Lower lobe of right lung (tissue), 2 donors: ENCODE measurements at places on chromosomes 6 and 20. TPM values are rescaled to one million over a fixed set of nuclear protein-coding genes. Genes with fewer than 3 reads are reported as not detected.
A peak's percentile ranks its signal among the peaks of the same experiment; 100 is the strongest.

STMND1 gene
- 4.9 TPM for total RNA-seq

HTR1E gene
- not detected for total RNA-seq

PRR18 gene
- 0.59 TPM for total RNA-seq

RRAGD gene
- total RNA-seq = 62.9 TPM

GABRR1 gene
- not detected for total RNA-seq

PDYN gene
- not detected for total RNA-seq

C20orf173 gene
- total RNA-seq = not detected

RAD21L1 gene
- total RNA-seq = not detected

RSPO3 gene
- total RNA-seq = 8.0 TPM

LY6G5C gene
- 2.9 TPM for total RNA-seq

MUC21 gene
- 3.8 TPM for total RNA-seq

DNA sequence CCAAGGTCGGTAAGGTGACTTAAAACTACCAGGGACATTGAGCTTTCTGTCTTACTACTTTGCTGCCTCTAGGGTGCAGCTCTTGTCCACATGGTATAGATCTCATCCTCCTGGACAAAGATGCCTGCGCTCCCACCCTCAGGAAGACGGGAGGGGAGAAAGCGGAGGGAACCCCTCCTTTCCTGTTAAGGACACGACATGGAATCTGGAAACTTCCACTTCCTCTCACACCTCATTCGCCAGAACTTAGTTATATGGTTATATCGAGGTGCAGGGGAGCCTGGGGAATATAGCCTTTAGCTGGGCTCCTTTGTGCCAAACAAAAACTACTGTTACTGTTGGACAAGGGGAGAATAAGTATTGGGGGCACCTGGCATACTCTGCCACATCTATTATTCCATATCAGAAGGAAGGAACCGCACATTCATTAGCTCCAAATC is 224.3 kb upstream of the TSHZ2 start:
- H3K27ac ChIP-seq = no peak overlapping the region
- H3K27me3 ChIP-seq = no peaks in the 10 kb centered on the region
- no peaks in the 10 kb centered on the region for H3K4me1 ChIP-seq
- H3K4me3 ChIP-seq = no peak overlapping the region
- no peaks in the 10 kb centered on the region for H3K36me3 ChIP-seq

DNA sequence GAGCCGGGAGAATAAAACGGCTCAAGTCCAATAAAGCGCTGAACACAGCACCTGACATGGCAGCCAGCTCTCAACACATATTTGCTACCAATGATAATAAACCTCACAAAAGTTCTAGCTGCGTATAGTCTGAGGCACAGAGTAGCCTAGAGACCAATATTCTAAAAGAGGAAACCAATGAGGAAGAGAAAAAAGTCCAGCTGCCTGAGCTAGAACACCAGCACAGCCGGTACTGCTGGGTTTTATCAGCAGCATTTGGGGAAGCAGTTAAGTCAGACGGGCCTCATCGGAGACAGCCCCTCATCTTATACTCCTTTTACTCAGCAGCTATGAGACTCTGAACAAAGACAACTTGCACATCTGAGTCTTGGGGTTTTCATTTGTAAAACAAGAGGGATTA is 2.4 kb upstream of the RTF2 start:
- H3K4me3 ChIP-seq = no peak overlapping the region
- peaks cover 9% of the 10 kb centered on the region for H3K36me3 ChIP-seq
- DNase-seq = no peak
- H3K27ac ChIP-seq = peak overlapping the region; percentile 46
- H3K27me3 ChIP-seq = no peaks in the 10 kb centered on the region

GRCh38 chr20:54434196-54434595 is 41.2 kb upstream of the DOK5 start:
- no peaks in the 10 kb centered on the region for H3K27me3 ChIP-seq
- H3K4me3 ChIP-seq = no peak overlapping the region
- H3K36me3 ChIP-seq = no peaks in the 10 kb centered on the region
- DNase-seq = no peak
- no peaks in the 10 kb centered on the region for H3K4me1 ChIP-seq

- H3K4me1 ChIP-seq = no peaks in the 10 kb centered on the region
- no peaks in the 10 kb centered on the region for H3K27me3 ChIP-seq
- DNase-seq = no peak
- H3K36me3 ChIP-seq = no peaks in the 10 kb centered on the region
Measured at GRCh38 chr6:72238021-72238420, 351.7 kb downstream of the RIMS1 start.

- H3K36me3 ChIP-seq = no peaks in the 10 kb centered on the region
- peak; percentile 60 for DNase-seq
- peaks cover 38% of the 10 kb centered on the region for H3K27me3 ChIP-seq
- no peak overlapping the region for H3K27ac ChIP-seq
Measured at GRCh38 chr6:169959136-169960002, 207.9 kb downstream of the ERMARD start.

DNA sequence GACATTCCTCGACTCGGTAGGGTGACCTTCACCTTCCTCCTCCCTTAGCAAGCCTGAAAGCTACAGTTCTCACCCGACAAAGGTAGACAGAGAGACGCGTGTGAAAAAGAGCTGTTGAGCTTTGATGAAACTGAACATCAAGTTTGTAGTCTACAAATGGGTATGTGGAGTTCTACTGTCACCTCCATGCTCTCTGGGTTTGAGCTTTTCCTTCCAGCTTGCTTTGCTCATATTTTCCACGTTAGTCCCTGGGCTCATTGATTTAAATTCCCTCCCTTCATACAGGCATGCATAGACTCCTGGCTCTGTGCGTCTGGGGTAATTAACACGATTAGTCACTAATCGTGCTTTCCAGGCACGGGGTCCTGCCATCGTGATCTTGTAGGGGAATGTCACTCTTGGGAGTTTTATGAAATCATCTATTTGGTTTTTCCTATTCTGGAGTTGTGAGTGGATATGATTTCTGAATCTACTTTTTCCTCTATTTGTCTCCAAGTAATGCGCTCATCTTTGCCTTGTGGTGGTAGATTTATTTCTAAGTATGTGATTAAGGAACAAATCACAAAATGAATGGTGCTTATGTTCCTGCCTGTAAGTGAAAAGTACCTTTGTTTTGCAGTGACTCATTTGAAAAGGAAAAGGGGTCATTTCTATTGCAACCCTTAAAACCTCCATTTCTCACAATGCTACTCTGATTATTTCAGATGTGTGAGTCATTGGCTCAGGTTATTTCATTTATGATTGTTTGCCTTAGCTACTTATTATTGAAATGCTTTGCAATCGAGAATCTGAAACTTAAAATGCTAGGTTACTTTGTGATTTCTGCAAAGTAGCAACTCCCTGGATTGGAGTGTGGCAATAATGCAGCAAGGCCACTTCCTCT is 154.6 kb downstream of the ZDHHC14 start:
- no peak for DNase-seq
- H3K27ac ChIP-seq = peak overlapping the region; percentile 43
- H3K4me1 ChIP-seq = peaks cover 37% of the 10 kb centered on the region
- no peak overlapping the region for H3K4me3 ChIP-seq
- no peaks in the 10 kb centered on the region for H3K27me3 ChIP-seq

GRCh38 chr20:48176139-48176538 is 390.9 kb upstream of the SULF2 start:
- DNase-seq = no peak
- no peak overlapping the region for H3K4me3 ChIP-seq
- peaks cover 7% of the 10 kb centered on the region for H3K27me3 ChIP-seq
- no peak overlapping the region for H3K27ac ChIP-seq
- H3K36me3 ChIP-seq = no peaks in the 10 kb centered on the region
- no peaks in the 10 kb centered on the region for H3K4me1 ChIP-seq

- H3K27me3 ChIP-seq = no peaks in the 10 kb centered on the region
- DNase-seq = no peak
- no peaks in the 10 kb centered on the region for H3K36me3 ChIP-seq
- no peak overlapping the region for H3K27ac ChIP-seq
- H3K4me3 ChIP-seq = no peak overlapping the region
Measured at GRCh38 chr6:52176550-52176949, 9.6 kb upstream of the IL17A start.

DNA sequence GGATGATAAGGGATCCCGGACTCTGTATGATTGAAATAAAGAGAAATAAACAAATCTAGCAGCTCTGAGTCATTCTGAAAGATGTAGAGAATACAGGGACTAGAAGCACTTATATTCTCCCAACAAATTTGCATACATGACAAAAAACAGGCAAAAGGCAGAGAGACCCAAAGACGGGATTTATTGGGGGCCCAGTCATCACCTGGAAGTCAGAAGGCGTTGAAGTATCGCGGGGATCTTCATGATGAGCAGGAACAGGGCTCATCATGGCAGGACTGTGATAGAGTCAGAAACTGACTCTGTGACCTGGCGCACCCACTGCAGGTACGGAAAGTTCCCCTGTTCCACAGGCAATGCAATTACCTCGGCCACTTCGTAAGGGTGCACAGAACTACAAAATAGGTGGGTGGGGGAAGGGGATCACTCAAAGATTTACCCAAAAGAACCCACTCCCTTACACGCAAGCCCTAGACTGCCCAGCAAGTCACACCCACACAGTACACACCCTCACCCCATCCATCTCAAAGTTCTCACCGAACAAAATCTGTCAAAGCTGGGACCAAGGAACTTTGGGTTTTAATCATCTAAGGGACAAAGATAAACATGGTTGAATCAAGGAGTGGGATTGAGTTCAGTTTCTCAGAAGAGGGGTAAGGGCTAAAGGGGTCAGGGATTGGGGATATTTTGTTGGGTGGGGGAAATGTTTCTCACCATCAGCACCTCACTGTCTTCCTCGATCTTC is 1.4 kb downstream of the CUTA start:
- no peak overlapping the region for H3K27ac ChIP-seq
- DNase-seq = no peak
- H3K36me3 ChIP-seq = peaks cover 46% of the 10 kb centered on the region
- H3K4me1 ChIP-seq = peaks cover 58% of the 10 kb centered on the region
- peak overlapping the region; percentile 85 for H3K4me3 ChIP-seq

DNA sequence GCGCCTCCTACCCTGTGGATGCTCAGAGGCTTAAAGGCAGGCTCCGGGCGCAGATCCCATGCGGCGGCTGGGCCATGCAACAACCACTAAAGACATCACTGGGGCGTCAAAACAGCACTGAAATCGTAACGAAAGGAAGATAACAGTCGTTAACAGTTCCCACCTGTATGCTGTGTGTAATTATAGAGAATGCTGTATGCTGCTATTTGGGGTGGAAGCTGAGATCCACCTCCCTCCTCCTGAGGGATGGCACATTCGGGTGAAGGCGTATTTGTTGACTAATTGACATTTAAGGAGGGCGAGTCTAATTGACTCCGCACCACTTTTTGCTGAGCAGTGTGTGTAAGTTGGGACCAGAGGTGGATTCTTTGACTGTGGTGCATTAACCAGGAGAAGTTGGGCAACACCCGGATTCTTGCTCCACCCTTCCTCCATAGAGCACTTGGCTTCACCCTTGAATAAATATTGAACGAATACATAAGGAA is 687 bp downstream of the SLC35A1 start:
- no peaks in the 10 kb centered on the region for H3K27me3 ChIP-seq
- H3K4me3 ChIP-seq = peak overlapping the region; percentile 82
- peaks cover 35% of the 10 kb centered on the region for H3K4me1 ChIP-seq

- no peaks in the 10 kb centered on the region for H3K36me3 ChIP-seq
- H3K27me3 ChIP-seq = no peaks in the 10 kb centered on the region
- no peaks in the 10 kb centered on the region for H3K4me1 ChIP-seq
- no peak overlapping the region for H3K4me3 ChIP-seq
- H3K27ac ChIP-seq = no peak overlapping the region
- DNase-seq = no peak
Measured at GRCh38 chr20:25398376-25399036, 7.9 kb upstream of the ABHD12 start.

DNA sequence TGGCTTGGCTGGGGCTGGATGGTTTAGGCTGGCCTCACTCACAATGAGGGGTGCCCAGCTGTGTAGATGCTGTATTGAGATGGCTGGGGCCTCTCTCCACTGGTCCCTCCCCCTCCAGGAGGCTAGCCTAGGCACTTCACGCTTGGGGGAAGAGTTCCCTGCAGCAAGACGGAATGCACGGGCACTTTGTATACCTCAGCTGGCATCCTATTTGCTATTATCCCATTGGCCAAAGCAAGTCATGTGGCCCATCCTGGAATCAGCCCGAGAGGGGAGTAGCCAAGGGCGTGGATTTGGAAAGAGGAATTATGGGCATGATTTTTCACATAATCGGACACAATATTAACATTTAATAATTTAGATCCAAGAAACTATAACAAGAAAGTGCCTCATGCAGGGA is 64.3 kb downstream of the ISM1 start:
- no peaks in the 10 kb centered on the region for H3K27me3 ChIP-seq
- H3K36me3 ChIP-seq = no peaks in the 10 kb centered on the region
- H3K4me1 ChIP-seq = no peaks in the 10 kb centered on the region
- no peak overlapping the region for H3K27ac ChIP-seq
- DNase-seq = no peak
- H3K4me3 ChIP-seq = no peak overlapping the region

DNA sequence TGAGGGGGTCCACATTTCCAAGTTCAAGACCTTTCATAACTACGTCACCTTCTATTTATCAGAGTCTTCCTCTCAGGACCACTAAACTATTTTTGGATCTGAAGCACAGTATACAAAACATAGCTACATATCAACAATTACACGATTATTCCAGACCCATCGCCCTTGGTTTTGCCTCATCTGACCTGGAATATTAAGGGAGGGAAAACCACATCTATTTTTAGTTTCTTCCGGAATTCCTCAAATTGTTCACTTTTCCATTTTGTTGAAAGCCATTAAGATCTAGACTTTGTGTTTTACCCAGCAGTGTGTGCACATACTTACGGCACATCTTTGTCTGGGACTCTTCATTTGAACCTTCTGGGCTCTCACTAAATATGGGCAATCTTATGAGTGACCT is 12.0 kb upstream of the ADGRF5 start:
- peaks cover 52% of the 10 kb centered on the region for H3K4me1 ChIP-seq
- no peaks in the 10 kb centered on the region for H3K27me3 ChIP-seq
- H3K4me3 ChIP-seq = no peak overlapping the region
- no peaks in the 10 kb centered on the region for H3K36me3 ChIP-seq
- no peak for DNase-seq
- H3K27ac ChIP-seq = peak overlapping the region; percentile 31

DNA sequence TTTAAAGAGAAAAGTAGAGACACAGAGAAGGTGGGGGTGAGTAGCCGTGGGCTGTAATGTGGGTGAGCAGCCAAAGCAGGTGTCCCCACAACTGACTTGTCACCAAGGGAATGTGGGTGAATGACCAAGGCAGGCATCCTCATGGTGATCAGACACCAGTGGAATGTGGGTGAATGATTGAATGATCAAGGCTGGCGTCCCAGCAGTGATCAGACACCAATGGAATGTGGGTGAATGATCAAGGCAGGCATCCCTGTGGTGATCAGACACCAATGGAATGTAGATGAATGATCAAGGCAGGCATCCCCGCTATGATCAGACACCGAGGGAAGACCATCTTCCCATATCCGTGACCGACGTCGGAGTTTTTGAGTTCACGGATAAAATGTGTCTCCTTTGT is 49.8 kb upstream of the OR14J1 start:
- H3K4me3 ChIP-seq = no peak overlapping the region
- DNase-seq = no peak

DNA sequence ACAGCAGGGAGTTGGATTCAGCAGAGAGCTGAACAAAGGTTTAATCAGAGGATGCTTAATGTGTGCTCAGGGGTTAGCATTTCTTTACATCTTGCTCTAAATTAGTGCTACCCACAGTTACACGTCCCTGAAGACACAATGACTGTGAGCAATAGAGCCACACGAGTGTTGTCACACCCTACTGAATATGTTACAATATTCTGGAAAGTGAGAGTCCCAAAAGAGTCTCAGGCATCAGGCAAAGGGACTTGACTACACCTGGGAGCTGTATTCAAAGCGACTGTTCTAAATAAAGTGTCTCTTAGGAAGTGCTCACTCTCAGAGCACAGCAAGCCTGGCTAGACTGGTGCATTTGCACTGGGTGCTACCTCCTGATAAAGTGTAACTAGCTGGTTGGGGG is 108.7 kb downstream of the GRM4 start:
- H3K27me3 ChIP-seq = no peaks in the 10 kb centered on the region
- H3K4me1 ChIP-seq = no peaks in the 10 kb centered on the region
- no peak overlapping the region for H3K27ac ChIP-seq
- H3K4me3 ChIP-seq = no peak overlapping the region
- no peak for DNase-seq
